ENCODE measurements at places on chromosomes 4 and X. TPM values are rescaled to one million over a fixed set of nuclear protein-coding genes. Genes with fewer than 3 reads are reported as not detected.

- DNase-seq: no peak
These were observed 383.6 kb downstream of the BMPR1B start for GRCh38 chr4:95141361-95141760.

GRCh38 chr4:29295280-29295679, 1424.9 kb upstream of the PCDH7 start:
- no peak for DNase-seq

DNA sequence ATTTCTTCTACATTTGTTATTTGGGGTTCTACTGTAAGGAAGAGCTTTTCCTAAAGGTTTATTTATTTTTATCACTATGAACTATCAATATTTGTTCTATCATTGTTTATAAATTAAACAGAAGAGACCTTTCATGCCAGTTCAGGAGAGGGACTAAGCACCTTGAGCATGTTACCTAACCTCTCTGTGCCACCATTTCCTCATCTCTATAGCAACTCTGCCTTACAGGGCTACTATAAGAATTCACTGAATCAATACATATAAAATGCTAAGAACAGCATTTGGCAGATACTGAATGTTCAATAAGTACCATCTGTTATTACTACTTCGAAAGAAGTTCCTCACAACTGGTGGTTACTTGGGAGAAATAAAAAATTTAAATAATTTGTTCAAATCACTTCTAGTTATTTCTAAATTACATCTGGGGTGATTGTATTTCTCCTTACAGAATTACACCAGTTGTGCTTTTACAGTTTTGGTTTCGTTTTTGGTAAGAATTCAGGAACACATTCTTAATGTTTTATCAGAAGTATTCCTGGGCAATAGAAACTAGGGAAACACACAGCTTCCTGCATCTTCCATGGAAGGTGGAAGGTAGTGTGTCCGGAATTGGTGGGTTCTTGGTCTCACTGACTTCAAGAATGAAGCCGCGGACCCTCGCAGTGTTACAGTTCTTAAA, 32.9 kb downstream of the EREG start:
- no peak for DNase-seq

CYLC1 gene
- not detected for total RNA-seq

Measured in left ventricle myocardium superior (tissue), 1 donor.